ENCODE measurements at places on chromosomes 12 and 14. TPM values are rescaled to one million over a fixed set of nuclear protein-coding genes. Genes with fewer than 3 reads are reported as not detected.

GRCh38 chr12:20210621-20211215 is 157.6 kb upstream of the PDE3A start:
- DNase-seq = no peak

RECQL gene
- total RNA-seq = 61.6 TPM

DNA sequence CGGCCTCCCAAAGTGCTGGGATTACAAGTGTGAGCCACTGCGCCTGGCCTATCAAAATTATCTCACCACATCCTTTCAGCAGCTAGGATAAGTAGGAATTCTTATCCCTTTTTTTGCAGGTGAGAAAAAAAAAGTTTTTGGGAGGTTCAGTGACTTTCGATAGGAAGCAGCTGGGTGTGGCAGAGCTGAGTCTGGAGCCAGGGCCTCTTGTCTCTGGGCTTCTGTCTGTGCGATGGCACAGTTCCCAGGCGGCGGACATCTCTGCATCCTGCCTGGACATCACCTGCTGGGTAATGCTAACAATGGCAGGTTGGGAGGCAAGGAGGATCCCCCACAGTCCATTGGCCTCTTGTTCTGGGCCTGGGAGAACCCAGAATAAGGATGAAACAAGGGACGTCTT is 12.5 kb downstream of the NRXN3 start:
- DNase-seq = no peak

DNA sequence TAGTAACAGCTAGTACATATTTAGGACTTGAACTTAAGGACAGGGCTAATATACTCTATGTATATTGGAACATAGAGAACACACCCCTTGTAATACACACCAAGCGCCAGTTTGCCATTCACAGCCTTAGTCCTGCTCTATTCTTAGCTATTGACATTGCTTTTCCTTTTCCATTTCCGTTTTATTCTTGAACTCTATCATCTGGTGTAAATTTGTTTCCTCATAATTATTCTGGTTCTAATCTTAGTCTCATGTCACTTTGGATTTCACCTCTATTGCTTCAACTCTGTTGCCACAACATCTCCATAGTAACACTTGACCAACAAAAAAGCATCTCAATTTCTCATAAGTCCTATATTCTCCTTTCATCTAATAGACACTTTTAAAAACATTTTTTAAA is 225.7 kb downstream of the PHLDA1 start:
- DNase-seq = no peak

- DNase-seq = no peak
Observed at GRCh38 chr14:60819575-60819974, 85.0 kb downstream of the MNAT1 start.

DNA sequence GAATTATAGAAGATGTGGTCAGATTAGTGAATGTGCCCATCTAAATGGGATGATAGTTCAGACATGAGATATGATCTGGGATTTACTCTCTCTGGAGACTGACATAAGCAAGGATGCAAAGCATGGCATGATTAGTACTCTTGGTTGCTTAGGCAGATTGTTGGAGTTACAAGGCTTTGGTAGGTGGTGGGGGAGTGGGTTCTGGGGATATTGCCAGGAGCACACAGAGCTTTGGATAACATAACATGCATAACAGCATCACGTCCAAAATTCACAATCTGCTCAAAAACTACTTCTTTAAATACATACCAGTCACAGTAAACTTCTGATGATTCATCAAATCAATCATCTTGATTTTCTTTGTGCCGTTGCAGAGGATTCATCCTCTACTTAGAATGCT is 287.4 kb downstream of the ACSS3 start:
- no peak for DNase-seq

- no peak for DNase-seq
Observed at GRCh38 chr12:129788506-129789084, 115.2 kb downstream of the TMEM132D start.

DNA sequence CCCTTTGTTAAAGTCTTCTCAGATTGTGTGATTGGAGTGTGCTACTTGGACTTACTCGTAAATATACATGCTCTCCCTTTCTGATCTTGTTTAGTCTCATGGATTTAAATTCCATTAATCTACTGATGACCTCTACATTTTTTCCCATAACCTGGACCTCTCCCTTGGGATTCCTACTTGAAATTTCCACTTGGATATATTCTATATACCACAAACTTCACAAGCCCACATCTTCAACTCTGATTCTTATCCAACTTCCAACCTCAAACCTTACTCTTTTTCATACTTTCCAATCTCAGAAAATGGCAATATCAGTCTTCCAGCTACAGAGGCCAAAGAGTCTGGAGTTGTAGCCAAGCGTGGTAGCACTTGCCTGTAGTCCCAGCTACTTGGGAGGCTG is 49.1 kb upstream of the OTOGL start:
- no peak for DNase-seq

DNA sequence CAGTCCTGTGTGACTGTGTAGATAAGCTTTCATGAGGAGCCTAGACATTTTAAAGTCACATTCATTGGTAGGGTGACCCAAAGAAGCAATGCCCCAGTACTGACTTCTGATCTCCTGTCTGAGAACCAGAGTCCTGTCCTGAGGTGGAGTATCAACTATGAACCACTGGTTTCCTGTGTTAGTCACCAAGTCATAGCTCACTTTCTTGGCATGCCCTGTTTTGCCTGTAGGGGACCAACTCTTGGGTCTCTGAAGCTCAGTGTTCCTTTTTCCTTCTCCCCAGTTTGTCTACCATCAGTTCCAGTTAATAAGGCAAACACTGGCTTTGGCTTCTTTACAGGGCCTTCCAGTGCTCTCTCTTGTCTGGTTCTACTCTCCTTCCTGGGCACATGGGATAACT is 97.4 kb downstream of the C12orf75 start:
- DNase-seq = no peak

- DNase-seq = no peak
Observed at GRCh38 chr12:129606239-129606638, 297.6 kb downstream of the TMEM132D start.

CDKL1 gene
- 5.8 TPM for total RNA-seq

GRCh38 chr14:42192738-42193653 is 586.3 kb downstream of the LRFN5 start:
- DNase-seq = no peak

- DNase-seq = no peak
Observed at GRCh38 chr12:16076557-16076956, 165.4 kb downstream of the DERA start.

DPF3 gene
- total RNA-seq = 0.40 TPM

OR11H7 gene
- not detected for total RNA-seq

All from T-cell (primary cell).